ENCODE measurements at places on chromosomes 3 and 15.

DNA sequence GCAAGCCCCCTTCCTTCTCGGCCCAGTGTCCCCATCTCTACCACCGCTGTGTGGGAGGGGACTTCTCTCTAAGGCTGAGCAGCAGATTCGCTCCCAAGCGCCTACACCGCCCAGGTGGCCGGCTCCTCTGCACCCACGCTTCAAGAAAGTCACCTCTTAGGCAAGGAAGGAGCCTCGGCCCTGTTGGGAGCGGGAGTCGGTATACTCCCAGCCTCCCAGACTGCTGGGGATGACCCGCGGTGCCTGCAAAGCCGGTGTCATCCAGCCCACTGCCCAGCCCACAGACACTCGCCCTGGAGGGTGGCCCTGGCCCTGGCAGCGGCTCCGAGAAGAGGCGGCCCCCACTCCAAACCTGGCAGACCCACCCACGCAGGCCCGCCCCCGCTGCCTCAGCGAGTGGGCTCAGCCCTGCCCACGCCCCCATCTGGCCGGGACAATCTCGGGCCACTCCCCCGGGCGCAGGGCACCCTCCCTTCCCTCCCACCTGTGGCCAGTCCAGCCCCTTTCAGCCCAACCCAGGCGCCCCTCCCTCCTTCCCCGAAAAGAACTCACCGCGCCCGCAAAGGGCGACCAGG, 396 bp downstream of the CHRNB4 start:
- DNase-seq: no peak

DNA sequence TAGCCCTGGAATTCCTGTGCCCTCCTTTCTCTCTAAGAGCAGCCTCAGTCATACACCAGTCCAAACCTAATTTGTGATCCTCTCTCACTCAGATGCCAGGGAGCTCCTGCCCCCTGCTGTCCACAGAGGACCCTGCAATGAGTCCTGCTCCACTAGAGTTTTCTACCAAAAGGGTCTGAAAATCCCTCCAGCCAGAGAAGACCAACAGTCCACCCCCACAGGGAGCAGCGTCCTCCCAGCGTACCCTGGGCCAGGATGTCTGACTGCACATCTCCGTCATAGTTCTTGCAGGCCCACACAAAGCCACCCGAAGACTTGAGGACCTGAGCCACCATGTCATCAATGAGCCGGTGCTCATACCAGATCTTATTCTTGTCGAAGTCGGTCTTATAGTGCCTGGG, 15.4 kb downstream of the IDH2 start:
- peak; percentile 53 for DNase-seq

GRCh38 chr3:111993038-111993437, 5.7 kb upstream of the TAGLN3 start:
- no peak for DNase-seq

- no peak for DNase-seq
These were observed 221.1 kb downstream of the SLCO3A1 start for GRCh38 chr15:92074646-92075045.

DNA sequence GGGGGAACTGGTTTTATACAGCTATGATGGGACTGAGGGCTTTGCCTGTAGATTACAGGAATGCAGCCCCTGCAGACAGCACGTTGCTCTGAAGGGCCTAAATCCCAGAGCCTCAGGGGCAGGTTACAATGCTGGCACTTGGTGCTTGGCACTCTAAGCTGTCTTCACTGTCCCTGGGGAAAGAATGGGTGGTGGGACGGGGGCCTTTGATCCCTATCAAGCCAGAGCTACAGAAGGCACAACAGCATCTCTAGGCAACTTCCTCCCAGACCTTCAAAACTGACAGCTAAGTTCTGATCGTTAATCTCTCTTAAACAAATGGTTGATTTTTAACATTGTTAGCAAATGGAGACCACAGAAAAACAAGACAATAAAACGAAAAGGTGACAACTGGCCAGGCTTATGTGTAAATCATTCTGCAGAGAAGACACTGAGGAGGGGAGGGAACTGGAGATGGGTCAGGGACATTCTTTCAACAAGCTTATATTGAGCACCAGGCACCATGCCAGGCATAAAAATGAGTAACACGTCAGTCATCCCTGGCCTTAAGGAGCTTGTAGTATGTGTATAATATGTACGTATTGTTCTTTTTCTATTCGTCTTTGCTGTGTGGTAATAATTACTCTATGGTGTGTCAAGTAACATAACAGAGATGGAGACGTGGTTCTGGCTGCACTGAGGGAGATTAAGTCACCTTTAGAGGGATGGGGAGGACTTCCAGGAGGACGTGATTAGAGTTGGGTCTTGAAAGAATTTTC, 49.1 kb downstream of the CA12 start:
- no peak for DNase-seq

DNA sequence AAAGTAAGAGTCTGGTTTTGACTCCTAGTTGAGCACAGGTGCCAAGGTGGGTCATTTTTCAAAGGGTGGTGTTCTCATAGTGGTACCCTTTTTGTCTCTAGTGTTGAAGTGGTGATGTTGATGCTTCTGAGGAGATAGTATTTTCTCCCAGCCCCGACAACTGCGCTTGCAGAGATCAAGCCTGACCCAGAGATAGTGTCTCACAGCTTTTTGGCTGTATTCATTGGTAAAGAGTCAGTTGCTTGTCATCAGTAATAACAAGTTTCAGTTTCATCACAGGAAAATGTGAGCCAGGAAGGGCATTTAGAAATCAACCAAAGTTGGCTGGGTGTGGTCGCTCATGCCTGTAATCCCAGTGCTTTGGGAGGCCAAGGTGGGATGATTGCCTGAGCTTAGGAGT, 139.3 kb downstream of the NFKBIZ start:
- DNase-seq: no peak
